ENCODE measurements at places on chromosomes 2 and 18. TPM values are rescaled to one million over a fixed set of nuclear protein-coding genes. Genes with fewer than 3 reads are reported as not detected.
A peak's percentile ranks its signal among the peaks of the same experiment; 100 is the strongest.

DNA sequence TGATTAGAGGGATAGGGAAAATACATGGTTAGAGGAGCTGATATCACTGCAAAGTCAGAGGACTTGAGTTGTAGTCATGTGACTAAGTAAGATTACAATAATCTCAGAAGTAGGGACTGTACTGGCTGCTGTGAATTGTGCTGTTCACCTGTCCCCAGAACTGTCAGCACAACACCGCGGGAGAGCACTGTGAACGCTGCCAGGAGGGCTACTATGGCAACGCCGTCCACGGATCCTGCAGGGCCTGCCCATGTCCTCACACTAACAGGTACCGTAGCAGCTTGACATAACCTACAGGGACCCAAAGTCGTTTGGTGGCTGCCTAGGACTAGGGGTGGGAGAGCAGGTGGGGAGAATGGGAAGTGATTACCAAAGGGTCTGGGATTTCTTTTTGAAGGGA is 132.8 kb upstream of the TTC39C start:
- no peak for DNase-seq

DNA sequence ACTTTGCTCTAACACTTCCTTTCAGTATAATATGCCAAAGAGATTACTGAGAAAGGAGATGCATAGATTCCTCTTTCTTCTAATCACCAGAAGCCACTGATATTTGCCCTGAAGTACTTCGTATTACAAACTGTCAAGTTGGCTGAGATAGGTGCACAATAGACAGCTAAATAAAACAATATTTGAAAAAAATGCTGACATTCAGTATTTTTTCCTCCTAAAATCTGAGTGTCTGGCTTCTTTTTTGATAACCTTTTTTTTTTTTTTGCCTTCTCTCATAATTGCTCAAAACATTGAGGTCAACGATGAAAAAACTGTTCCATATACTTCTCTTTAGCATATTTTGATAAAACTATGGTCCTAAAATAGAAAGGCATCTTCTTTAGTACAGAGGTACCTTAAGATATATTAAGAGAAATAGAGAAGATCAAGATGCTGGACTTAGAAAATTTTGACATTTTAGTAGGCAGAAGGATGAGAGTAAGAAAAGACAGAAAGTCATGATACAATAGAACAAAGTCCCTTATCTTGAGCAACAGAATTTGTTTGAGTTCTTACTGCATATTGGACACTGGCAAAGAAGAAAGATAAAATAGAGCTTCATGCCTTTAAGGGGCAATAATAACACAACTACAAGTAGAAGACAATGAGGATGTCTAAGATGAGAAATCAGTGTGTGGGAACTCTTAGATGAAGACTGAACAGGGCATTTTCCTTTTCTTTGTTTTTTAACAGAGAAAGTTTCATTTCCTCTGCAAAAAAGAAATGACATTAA is 220.7 kb downstream of the PTH2R start:
- no peak for DNase-seq

DNA sequence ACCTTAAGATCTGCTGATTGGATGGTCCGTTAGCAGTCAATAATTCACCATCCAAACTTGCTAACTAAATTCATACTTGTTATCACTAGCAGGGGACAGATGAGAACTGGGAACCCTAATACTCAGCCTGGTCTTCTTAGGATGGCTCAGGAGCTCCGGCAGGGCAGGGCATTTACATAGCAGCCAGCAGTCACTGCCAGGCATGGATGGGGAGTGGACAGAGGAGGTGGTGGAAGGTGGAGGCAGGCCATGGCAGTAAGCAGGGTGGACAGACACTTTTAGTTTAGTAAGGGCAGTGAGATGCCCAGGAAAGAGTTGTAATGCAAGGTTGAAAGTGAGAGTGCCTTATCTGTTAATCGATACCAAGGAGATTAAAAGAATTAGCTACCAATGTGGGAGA is 392.2 kb upstream of the CHST9 start:
- no peak for DNase-seq

GRCh38 chr2:238231251-238231793 is 8.5 kb downstream of the HES6 start:
- peak; percentile 86 for DNase-seq

- no peak for DNase-seq
These were observed 56.8 kb upstream of the ST3GAL5 start for GRCh38 chr2:85945586-85945985.

- no peak for DNase-seq
These were observed 186.0 kb upstream of the TNP1 start for GRCh38 chr2:217045700-217046475.

The ERBB4 gene
- total RNA-seq = not detected

The ANKRD30B gene
- not detected for total RNA-seq

All from B cell (primary cell).